ENCODE measurements at places on chromosomes 1 and 21.

DNA sequence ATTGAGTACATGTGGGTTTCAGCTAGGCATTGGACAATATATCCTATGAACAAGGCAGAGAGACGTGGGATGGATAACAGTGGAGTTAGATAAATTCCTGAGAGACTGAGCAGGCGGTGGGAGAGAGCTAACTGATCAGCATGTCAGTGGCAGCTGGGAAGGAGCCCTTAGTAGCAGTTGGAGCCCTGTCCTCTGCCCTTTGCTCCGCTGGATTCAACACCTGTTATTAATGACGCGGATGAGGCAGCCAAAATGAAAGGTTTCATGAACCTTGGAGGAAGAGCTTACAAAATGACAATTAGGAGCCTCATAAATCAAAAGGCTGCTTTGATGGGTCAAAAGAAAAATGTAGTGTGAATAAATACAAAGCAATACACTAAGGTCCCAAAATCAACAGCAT lies 16.1 kb downstream of the UBIAD1 start:
- DNase-seq, result no peak

GRCh38 chr1:212060632-212061472 lies 25.3 kb downstream of the DTL start:
- no peak for DNase-seq

DNA sequence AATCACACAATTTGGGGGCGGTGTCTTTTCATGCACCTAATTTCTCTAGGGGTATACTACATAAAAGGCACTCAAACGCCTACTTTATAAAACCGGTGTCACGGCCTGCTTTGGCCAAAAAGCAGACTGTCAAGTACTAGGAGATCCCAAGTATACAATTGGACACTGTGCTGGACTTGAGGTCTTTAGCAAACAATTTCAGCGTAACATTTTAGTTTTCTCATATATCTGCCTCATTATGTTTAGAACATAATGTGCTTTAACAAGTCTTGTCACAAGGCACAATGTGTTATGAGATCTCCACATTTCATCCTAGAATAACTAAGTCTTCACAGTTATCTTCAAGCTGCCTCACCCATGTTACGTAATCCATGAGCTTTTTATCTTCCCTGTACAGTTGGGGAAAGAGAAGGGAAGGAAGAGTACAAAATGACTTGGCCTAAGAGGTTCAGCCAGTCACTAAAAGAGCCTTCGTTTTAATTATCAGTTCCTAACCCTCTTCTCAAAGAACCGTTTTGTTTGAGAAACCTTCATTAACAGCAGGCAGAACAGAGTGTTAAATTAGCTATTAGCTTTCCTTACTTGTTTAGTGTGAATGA lies 1.7 kb downstream of the SSX2IP start:
- no peak for DNase-seq

- no peak for DNase-seq
Observed at GRCh38 chr1:168825129-168825528, 96.1 kb upstream of the DPT start.

DNA sequence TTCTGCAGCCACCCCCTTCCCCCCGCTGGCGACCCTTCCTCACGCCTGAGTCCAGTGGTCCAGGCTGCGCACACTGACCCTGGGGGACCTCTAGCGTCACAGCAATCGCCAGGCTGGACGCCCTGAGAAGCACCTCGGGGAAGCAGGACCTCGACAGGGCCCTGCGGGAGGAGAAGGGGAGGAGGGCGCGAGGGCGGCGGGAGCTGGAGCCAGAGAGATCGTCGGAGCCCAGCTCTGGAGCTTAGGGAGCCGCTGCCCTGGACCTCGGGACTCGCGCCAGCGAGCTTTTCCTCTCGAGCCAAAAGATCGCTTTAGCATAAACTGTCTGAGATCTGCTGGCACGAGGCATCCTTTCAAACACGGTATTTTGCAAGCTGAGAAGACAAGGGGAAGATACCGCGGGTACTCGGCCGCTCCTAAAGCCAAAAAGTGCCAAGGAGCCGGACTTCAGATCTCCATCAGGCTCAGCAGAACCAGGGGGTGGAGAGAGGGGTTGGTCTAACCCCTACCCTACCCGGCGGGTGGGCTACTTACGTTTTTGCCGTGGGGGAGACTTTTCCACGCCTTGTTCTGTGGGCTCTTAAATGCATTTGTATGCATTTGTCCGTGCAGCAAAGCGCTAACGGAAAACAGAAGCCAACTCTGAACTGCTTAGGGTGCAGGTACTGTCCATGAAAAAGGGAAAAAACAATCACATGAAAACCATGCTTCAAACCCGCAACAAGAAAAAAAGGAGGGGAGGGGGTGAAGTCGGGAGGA lies 586 bp downstream of the COL24A1 start:
- no peak for DNase-seq

GRCh38 chr1:24203404-24203803 lies 16.3 kb upstream of the IFNLR1 start:
- DNase-seq, result no peak

DNA sequence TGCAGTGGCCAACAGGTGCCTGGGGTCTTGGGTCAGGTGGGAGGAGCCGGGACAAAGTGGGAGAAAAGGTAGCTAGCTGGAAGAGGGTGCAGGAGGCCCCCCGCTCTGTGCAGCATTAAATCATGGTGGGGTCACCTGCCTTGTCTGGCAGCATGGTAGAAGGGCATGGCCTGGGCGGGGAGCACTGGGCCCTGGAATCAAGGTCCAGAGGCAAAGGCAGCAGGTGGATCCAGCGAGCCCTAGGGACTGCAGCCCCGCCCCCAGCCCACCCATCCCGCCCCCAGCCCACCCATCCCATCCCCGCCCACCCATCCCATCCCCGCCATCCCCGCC lies 16.7 kb upstream of the TTLL10 start:
- DNase-seq, result no peak

- DNase-seq, result no peak
Observed at GRCh38 chr1:5921671-5922070, 70.6 kb downstream of the NPHP4 start.

DNA sequence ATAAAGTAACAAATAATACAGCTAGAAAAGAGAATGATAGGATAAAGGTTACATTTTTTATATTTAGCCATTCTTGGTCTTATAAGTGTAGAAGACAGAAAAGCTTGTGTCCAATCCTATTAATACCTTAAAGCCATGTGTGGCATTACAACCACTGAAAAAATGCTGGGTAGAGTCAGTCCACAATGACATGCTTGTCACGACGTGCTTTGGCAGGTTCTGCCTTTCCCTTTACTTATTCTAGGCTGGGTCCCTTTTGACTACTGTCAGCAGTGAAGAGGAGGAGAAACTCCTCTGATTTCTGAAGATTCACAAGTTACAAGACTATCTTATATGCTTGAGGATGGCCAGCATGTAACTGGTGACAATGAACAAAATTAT lies 14.6 kb upstream of the AIM2 start:
- no peak for DNase-seq

GRCh38 chr1:176691251-176692228 lies 228.6 kb downstream of the PAPPA2 start:
- peak; percentile 89 for DNase-seq

DNA sequence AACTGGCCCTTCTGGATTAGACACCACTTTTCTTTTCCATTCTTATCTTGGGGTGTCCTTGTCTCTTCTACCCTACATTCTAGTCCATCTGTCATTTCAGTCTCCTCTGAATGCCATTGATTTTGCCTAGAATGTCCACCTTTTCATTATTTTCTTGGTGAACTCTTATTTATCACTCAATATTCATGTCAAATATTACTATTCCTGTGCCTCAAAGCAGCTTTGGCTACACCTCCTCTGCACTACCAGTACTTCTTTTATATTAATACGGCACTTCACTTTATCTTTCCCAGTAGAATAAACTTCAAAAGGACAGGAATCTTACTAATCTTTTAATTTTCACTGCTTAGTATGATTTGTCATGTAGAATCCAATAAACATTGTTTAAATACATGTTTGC lies 186.4 kb upstream of the DPYD start:
- DNase-seq, result no peak

GRCh38 chr1:231929311-231929710 lies 302.7 kb downstream of the DISC1 start:
- DNase-seq, result peak; percentile 30

- DNase-seq, result no peak
Observed at GRCh38 chr1:76140227-76140626, 65.7 kb downstream of the ST6GALNAC3 start.

GRCh38 chr1:8587784-8588183 lies 229.7 kb downstream of the RERE start:
- DNase-seq, result no peak

DNA sequence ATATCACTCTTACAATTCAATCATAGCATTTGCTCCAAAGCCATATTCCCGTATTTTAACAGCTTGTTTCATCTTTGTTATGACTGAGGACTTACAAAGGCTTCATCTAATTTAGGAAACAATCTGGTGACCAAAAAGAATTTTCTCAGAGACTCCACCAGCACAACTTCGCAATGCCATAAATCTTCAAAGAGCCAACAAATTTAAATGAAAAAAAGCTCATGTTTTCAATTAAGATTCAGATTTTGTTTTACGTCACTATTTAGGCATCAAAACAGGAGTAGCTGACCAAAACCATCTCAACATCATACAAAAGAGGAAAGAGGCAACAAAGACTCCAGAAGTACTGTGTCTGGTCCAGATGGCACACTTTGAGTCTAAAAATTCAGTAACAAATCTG lies 373.3 kb downstream of the TTLL7 start:
- DNase-seq, result no peak

DNA sequence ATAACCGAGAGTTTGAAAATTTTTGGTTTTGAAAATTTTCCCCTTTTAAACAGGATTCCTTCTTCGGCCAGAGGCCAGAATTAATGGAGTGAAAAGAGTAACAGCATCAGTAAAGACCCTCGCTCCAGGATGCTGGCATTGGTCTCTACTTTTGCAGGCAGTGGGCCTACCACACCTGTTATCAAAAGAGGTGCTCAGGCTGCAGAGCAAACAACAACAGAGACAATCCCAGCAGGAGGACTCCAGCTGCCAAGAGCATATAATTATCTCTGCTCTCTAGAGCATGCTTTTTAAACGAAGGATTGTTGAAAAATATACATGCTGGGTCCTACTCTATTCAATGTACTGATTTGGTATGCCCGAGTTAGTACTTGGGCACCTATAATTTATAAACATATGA lies 1048.5 kb downstream of the PLA2G4A start:
- peak; percentile 61 for DNase-seq

GRCh38 chr1:166691476-166691875 lies 147.8 kb upstream of the POGK start:
- no peak for DNase-seq

DNA sequence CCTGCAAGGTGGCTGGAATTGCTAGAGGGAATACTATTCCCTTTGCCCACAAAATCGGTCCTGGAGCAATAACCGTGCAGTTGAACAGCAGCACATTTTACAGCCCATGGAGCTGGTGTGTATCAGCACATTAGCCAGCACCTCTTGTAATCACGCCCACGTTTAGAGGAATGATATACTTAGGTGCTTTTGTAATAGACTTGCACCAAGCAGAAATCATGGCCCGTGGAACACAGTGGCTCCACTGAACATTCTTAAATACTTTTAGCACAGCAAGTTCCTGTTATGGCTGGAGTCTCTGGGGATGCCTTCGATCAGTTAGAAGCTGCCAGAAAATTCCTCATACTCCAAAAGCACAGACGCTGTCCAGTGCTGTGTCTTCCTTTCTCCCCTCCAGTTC lies 218.1 kb upstream of the FAM78B start:
- DNase-seq, result no peak

DNA sequence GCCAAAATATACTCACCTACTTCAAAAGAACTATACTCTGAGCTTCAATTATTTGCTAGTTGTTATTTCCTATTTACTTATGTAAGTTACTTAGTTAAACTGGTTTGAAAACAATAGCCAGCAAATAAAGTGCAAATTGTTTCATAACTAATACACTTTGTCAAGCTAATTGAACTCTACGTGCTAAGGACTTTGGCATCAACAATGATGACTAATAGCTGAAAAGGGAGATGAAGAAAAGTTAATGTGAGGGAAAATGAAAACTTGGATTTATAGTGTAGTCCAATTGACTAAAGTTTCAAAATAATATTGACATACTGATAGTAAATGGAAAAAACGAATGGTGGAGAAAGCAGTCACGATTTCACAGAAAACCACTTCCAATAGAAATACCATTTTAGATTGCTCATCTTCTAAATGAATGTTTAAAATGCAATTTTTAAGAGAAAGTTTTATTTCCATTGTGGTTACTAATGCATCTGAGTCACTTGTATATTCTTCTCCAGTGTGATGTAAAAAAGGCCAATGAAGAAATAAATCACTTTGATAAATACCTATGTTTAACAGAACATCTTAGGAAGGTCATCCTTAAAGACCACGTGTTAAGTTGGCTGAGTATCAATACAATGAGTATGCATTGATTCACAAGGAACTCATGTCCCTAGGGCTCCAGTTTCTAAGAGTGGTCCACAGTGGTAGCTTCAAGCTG lies 455.2 kb downstream of the LTN1 start:
- DNase-seq, result no peak

- DNase-seq, result no peak
Observed at GRCh38 chr1:14686701-14687100, 88.2 kb downstream of the KAZN start.

DNA sequence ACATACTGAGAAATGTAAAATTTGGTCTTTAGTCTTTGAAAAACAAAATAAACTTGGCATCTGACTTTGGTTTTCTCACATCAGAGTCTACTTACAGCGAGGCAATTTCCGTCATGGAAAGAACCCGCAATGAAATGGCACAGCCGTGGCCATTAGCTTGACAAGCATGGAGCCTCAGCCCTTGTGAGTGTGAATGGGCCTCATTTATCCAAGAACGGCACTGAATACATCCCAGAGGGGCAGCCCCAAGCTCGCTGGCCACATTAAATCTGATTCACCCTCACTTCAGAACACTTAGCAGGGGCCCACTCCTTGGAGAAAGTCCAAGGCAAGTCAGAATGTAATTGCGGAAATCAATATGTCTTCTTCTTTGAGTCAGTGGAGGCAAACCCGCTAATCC lies 64.8 kb downstream of the ERG start:
- DNase-seq, result no peak

DNA sequence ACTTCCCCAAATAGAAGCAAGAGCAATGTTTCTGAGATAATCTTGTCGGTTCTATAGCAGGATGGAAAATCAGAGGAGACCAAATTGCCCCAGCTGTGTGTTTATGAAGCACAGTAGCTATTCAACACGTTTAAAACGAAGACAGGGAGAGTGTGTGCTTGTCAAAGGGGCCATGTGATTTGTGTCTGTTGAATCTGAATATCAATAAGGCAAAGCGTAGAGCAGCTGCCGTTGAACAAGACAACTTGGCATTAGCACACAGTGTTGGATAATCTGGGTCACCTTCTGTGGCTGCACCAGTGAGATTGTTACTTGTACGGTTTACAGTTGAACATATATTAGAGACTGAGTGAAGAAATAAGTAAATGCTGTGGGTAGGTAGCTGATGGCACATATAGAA lies 1.0 kb downstream of the CRB1 start:
- peak; percentile 71 for DNase-seq
